ENCODE measurements at places on chromosomes 12 and 14.

DNA sequence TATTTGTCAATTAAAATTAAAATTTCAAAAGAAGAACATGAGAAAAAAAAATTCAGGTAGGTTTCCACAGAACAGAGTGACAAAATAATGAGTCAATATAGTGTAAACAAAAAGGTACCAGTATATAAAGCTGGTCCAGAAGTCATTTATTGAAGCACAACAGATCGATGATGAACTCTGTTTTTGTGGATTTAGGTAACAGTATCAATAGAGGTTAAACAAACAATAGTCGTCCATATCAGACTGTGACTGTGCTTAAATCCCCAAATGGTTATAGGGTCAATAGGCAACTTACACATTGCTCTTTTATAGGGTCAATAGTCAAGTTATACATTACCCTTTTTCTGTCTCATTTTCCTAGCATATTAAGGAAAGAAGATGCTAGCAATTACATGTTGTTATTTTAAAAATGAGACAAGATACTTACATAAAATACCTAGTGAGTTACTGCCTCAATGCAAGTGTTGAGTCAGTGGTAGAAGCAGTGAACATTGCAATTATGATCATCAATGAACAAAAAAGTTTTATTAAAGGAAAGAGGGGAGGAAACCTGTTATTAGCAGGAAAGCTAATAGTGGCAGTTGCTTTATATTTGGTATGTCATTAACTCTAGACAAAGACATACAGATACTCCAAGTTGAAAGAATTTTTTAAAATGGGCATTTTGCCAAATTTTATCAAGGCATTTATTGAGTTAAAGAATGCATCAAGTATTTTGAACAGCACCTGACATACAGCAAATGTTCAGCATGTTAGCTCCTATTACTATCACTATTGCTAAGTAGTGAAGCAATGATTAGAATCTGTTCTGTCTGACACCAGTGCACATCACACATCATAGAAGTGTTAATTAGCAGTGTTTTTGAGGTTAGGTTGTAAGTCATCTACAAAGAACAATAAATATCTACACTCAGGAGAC is 102.9 kb downstream of the CCER1 start:
- DNase-seq: no peak

DNA sequence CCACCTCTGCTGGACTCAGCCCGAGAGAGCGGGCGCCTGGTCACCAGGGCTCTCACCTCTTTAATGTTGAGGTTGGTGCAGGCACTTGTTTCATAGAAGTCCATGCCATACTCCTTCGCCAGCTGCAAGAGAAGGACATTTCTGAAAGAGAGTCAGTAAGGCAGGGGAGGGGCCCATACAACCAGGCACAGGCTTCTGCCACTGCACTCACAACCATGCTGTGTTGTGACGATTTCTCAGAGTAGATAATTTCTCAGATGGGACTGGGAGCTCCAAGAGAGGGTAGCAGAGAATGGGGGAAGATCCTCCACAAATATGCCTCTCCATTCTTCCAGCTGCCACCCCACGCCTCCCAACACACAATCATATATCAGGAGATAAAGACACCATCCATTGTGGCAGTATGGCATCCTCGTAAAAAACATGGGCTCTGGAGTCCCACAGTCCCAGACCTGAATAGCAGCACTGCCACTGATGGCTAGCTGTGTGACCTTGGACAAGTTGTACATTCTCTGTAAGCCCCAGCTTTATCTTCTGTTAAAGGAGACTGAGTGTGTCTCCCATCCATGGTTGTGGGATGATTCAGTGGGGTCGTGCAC is 6.2 kb upstream of the GPX2 start:
- no peak for DNase-seq

DNA sequence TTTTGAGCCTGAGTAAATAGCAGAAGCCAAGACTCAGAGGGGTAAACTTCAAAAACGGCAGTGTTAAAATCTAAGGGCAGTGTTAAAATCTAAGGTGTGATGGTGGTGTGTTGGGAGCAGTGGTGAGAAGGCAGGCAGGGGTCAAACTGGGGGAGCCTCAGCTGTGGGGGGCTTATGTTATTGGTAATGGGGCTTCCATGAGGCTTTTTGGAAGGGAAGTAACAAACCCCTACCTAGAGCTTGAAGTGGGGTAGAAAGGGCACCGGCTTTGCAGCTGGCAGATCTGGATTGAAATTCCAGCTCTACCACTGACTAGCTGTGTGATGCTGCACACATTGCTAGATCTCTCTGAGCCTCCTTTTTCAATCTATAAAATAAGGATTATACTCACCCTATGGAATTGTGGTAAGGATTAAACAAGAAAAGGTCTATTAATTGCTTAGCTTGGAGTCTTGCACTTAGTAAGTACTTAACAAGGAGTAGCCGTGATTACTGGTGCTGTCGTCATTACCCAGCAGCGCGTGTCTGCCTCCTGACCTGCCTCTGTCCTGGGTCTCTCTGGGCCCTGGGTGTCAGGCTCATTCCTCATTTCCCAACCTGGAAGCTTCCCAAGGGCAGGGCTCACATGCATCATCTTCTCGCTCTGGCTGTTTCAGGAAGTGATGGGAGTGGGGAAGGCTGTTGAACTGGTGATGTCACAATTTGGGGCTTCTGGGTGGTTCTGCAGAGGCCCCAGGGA is 18.5 kb upstream of the KRT80 start:
- DNase-seq: no peak

GRCh38 chr12:115343601-115344000 is 659.6 kb upstream of the TBX3 start:
- no peak for DNase-seq

GRCh38 chr12:93361151-93361919 is 16.4 kb upstream of the NUDT4 start:
- peak; percentile 64 for DNase-seq

- DNase-seq: no peak
Observed at GRCh38 chr12:121376754-121377697, 22.9 kb upstream of the RNF34 start.
